ENCODE measurements at places on chromosomes 16 and 17.
A peak's percentile ranks its signal among the peaks of the same experiment; 100 is the strongest.

DNA sequence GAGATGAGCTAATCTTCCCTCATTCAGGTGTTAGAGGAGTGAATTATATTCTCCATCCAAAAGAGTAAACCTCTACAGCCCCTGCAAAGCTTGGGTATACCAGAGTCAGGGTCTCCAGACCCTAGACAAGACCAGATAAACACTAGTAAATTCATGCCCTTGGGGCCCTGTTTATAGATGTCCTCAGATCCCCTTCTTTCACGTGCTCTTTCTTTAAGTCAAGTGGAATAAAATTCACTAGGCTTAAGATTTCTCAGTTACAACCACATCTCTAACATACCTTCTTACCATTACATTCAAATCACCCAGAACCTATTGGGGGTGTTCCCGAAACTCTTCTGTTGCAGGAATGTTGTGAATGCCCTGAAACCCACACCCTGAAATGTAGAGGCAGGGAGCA lies 2.2 kb upstream of the C17orf58 start:
- no peak for DNase-seq

DNA sequence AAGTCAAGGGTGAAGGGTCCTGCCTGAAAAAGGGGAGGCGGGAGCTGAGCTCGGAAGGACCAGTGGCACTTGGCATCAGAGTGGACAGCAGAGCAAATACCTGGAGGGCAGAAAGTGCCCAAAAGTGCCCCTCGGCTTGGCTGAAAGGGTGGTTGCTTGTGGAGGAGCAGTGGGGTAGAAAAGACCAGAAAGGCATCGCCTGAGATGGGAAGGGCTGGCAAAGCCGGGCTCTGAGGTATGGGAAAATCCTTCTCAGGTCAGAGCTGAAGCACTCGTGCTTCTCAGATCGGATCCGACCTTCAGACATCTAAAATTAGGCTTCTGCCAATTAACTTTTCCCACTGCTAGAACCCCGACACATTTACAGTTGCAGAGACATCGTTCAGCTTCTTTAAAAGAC lies 1.5 kb upstream of the RPL38 start:
- no peak for DNase-seq

DNA sequence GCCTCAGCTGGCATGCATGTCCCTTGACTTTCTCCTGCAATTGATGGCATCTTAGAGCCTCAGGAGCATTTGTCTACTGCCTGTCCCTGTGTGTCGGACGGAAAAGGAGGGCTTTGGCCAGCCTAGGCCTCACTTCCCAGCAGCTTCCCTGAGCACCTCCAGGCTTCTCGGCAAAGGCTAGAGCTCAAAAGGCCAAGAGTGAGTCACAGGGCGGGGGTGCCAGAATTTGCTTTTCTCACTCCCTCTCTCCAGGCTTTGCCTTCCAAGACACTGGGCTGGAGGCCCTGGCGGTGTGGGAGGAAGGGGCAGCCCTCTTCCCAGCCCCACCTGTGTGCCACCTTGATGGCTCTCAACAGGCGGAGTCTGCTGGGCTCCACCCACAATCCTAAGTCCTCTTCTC lies 107.3 kb upstream of the MAF start:
- DNase-seq = no peak

GRCh38 chr17:1241929-1242328 lies 28.3 kb upstream of the BHLHA9 start:
- peak; percentile 42 for DNase-seq

- no peak for DNase-seq
Measured at GRCh38 chr16:79887541-79888540, 287.3 kb upstream of the MAF start.

DNA sequence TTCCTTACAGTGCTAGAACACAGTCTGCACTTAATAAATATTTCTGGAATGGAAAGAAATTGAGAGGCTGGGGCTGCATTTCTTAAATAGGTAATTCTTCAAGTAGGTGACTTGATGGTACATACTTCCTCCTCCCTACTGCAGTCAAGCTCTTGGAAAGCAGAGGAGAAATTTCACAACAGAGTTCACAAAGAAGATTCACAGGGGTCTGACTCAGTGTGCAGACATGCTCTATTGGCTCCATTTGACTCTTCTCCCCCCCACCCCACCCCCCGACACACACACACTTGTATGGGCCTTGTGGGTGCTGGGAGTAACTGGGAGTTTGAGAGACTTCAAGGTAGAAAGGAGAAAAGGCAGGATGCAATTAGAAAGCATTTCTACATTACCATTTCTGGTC lies 6.2 kb upstream of the MYOCD start:
- DNase-seq = no peak

- DNase-seq = no peak
Measured at GRCh38 chr17:35192708-35193107, 1.5 kb downstream of the SLC35G3 start.

DNA sequence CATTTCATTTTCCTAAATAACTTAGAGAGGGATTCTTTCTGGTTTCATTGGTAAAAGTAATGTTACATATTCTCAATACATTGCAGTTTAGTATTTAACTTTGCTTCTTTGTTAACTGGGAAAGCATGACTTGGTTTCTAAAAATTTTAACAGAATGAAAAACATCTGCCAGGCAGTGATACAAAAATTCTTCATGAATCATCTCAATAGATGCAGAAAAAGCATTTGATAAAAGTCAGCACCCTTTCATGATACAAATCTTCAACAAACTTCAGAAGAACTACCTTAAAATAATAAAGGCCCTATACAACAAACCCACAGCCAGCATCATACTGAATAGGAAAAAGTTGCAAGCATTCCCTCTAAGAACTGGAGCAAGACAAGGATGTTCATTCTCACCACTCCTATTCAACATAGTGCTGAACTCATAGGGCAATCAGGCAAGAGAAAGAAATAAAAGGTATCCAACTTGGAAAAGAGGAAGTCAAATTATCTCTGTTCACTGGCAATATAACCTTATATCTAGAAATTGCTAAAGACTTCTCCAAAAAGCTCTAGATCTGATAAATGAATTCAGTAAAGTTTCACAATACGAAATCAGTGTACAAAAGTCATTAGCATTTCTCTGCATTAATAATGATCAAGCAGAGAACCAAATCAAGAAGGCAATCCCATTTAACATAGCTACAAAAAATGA lies 50.4 kb downstream of the SLFN5 start:
- no peak for DNase-seq

GRCh38 chr17:68539548-68540467 lies 27.6 kb downstream of the PRKAR1A start:
- no peak for DNase-seq

- no peak for DNase-seq
Measured at GRCh38 chr17:42317266-42317845, 29.1 kb downstream of the STAT5A start.

DNA sequence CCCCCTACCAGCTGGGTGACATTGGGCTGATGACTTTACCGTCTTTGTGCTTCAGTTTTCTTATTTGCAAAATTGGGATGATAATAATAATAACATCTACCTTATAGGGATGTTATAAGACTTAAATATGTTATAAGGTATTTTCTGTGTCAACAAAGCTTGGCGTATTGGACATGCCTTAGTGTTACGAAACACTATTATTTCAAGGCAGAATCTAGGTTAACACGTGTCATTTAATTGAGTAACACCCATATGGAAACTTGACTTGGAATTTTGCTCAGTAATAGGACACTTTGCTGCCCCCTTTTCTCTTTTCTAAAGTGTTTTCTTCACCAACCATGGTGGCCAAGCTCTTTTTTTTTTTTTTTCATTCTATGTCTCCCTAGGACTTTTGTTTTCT lies 294.2 kb upstream of the SALL1 start:
- no peak for DNase-seq

GRCh38 chr17:32269377-32269776 lies 3.7 kb downstream of the RHBDL3 start:
- DNase-seq = no peak

GRCh38 chr16:920051-920681 lies 50.6 kb downstream of the LMF1 start:
- DNase-seq = no peak

DNA sequence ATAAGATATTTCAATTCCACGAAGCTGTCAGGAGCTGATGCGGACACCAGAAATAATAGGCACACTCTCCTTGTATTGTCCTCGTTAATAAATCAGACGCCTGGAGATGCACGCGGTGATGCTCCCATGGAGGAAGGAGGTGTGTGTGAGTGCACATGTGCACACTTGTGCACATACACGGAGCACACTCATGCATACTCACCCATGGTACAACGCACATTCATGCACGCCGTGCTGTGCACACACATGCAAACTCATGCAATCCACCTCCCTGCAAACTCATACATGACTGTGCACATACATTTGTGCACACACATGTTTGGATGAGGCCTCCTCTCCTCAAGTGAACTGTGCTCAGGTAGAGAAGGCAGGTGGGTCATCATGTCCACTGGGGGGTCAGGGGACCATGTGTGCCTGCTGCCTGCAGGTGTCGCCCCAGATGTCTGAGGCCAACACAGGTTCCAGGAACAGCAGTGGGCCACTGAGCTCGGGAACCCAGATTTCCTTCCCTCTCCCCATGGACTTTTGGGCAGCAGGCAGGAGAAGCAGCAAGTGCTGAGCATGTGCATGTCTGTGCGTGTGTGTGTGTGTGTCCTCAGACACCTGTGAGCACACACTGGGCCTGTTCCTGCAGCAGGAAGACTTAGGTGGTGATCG lies 165.3 kb downstream of the SDK2 start:
- no peak for DNase-seq

GRCh38 chr17:8949061-8949661 lies 16.3 kb downstream of the PIK3R5 start:
- DNase-seq = no peak

DNA sequence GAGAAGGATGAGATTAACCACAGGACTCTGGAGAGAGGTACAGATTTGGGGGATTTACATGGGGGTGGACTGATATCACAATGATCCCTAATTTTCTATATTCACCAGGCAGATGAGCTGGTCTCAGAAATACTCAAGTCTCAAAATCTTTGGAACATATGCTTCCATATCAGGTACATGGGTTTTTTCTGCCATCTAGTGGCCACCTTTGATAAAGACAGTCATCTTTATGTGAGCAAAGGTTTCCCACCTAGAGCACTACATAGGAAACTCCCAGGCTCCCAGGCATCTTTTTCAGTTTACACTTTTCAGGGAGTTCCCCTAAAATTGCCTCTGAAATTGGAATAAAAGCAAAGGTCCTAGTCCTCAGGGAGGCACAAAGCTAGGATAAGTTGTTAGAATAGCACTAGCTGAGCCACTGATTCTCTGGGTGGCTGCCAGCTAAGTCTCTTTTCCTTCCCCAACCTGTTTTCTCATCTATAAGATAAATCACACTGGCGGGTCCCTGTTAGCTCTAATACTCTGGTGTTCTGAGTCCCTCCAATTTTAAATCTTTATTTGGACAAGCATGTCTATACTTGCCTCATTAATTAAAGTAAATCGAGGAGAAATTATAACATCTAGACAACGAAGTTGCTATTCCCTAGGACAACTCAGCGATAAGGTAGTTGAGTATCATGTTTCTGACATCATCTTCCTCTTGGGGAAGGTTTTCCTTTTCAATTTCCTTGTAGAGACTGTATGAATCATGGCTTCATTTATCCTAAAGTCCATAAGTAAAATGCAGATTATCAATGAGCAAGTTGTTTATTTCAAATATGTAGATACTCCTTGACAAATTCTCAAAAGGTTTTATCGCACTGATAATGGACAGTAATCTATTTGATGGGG lies 19.0 kb upstream of the MON1B start:
- peak; percentile 49 for DNase-seq

DNA sequence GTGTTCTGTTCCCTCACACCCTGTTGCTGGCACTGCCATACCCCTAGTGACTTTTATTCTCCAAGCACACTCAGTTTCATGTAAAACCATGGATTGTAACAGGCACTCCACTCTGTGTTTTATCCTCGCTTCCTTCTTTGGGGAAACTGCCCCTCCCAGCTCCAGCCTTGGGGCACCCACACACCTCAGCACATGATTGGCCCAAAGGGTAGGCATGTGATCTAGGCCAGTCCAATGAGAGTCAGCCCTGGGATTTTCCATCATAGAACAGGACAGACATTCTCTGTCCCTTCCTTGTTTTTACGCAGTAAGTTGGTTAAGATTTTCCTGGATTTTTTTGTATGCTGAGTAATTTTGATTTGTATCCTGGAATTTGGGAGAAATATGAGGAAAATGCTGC lies 115.4 kb downstream of the C16orf95 start:
- no peak for DNase-seq

DNA sequence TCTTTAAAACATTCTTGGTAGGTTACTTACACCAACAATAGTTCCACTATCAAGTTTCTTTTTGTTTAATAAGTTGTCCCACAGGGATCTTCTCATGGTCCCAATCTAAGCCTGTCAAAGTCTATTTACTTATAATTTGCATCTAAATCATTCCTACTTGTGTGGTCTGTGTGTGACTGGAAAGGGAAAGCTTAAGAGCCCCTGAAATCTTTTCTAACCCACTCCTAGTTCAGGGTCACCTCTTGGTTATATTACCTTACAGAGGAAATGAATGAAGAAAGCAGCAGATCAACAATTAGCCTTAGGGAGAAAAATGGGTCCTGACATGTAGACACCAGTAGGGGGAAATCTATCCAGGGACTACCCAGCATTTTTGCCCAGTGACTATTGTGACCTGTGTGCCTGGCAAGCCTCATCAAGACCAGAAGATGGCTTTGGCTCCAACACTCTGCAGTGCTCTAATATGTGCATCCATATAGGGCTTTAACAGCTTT lies 110.4 kb upstream of the HAS3 start:
- DNase-seq = no peak

DNA sequence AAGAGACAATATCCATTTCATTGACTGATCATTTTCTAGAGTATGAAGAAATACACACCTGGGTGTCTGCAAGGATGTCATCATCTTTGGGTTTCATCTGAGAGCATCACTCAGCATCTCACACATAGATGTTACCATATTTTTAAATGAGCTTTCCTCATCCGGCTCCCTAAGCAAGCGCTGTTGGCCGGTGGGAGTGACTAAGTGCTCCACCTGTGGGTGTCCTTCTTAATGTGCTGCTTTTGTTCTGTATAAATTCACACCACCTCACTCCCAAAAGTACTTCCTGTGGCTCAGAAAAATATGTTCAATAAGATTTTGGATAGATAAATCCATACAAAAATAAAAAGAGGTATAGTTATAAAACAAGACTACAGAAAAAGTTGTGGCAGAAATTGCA lies 7.4 kb downstream of the SSTR2 start:
- no peak for DNase-seq

- DNase-seq = no peak
Measured at GRCh38 chr17:76273445-76274111, 8.4 kb downstream of the UBALD2 start.

- no peak for DNase-seq
Measured at GRCh38 chr17:78596871-78597764, 19.9 kb upstream of the DNAH17 start.
